ENCODE measurements at places on chromosomes 7 and 10. TPM values are rescaled to one million over a fixed set of nuclear protein-coding genes. Genes with fewer than 3 reads are reported as not detected.

The SEC31B gene
- 6.7 TPM for total RNA-seq

The SRGN gene
- not detected for total RNA-seq

DNA sequence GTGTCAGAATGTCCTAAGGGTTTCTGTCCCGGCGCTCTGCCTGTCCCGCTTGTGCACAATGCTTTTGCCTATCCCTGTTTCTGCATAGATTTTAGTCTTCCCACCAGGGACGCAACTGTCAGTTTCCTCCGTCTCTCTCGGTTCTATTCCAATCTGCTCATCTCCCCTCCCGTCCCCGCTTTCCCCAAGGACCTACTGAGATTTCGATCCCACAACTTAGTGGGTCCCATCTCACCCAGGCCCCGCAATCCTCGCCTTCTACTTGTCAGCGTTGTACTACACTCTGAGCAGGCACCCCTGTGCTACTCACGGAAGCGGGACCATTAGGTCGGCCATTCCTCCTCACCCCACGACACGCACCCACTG, 519 bp upstream of the ZNF655 start:
- no peak for DNase-seq

- DNase-seq, result no peak
Observed at GRCh38 chr10:121567569-121567968, 30.7 kb downstream of the FGFR2 start.

The NANOS1 gene
- 6.8 TPM for total RNA-seq

The DDC gene
- 5.2 TPM for total RNA-seq

- no peak for DNase-seq
Observed at GRCh38 chr7:55158541-55159382, 139.9 kb downstream of the EGFR start.

The PPP1R3C gene
- total RNA-seq, result 5.5 TPM

The ZNF853 gene
- 10.1 TPM for total RNA-seq

The CALCR gene
- not detected for total RNA-seq

- DNase-seq, result no peak
Observed at GRCh38 chr7:43170571-43170970, 58.1 kb downstream of the HECW1 start.

- no peak for DNase-seq
Observed at GRCh38 chr7:134332892-134333291, 16.2 kb upstream of the SLC35B4 start.

The ZNF804B gene
- not detected for total RNA-seq

DNA sequence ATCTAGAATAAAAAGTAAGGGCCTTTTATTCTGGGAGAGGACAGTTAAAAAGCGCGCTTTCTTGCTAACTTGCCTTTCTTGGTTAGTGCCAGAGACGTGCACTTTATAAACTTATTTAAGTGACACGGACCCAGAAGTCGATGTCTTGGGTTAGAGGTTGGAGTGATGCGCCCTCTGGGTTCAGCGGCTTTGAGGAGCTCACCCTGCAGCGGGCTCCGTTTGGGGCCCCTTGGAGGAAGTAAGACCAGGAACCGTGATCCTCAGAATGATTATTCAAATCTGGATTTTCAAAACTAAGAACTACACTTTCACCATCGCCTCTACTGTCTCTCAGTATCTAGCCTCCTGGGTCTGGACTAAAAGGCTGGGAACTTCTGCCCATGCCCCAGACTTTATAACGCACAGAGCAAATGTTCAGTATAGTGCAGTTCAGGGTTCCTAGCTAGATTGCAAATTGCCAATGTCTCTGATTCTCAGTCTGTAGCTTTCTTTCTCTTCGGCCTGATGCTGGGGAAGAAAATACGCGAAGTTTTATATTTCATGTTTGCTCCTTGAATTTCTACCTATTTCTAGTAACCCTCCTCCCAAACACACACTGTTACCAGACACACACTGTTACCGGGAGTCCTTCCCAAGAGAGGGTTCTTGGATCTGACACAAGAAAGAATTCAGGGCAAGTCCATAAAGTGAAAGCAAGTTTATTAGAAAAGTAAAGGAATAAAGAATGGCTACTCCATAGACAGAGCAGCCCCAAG, 18.6 kb upstream of the SMO start:
- DNase-seq, result no peak

The PRKG1 gene
- total RNA-seq, result 0.21 TPM
